T-helper 17 cell (primary cell): ENCODE measurements at places on chromosomes 16 and 17. TPM values are rescaled to one million over a fixed set of nuclear protein-coding genes. Genes with fewer than 3 reads are reported as not detected.

DNA sequence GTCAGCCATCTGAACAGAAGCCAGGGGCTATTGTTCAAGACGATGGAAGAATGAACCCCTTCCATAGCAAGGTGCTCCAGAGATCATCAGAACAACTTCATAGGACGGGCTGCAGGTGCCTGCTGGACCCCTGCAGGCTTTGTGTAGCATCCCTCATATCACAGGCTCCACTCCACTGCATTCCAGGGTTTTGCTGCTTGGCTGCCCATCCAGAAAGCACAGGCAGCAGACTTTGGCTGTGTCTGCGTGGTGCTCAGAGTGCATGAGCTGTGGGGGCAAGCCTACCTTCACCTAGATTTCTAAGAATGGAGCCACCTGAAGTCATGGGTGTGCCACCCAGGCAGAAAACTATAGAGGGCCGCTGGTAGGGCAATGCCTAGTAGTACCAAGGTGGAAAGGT is 93.9 kb upstream of the NLRP1 start:
- DNase-seq = no peak

GRCh38 chr17:77417575-77417974 is 276.8 kb downstream of the SEC14L1 start:
- no peak for DNase-seq

ZFPM1 gene
- 24.6 TPM for total RNA-seq

DNA sequence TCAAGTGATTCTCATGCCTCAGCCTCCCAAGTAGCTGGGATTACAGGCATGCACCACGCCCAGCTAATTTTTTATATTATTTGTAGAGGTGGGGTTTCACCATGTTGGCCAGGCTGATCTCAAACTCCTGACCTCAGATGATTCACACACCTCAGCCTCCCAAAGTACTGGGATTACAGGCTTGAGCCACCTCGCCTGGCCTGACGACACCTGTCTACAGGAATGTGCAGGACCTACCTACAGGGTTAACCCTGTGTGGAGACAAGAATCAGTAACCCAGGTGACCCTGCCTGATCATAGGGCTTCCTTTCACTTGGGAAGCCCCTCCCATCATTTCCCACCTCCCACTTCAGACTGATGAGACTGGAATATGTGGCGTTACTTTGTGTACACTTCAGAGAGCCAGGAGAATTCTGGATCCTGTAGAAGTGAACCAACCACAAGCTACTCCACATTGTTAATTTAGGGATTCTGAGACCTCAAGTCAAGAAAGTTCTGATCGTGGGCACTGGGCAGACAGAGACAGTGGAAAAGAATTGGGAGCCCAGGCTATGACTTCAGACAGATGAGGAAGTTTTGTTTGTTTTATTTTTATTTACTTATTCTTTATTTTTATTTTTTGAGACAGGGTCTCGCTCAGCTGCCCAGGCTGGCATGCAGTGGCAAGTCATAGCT is 5.7 kb upstream of the MILR1 start:
- DNase-seq = no peak

GFAP gene
- 0.18 TPM for total RNA-seq

GRCh38 chr16:83629426-83629825 is 178.4 kb upstream of the HSBP1 start:
- DNase-seq = no peak

DNA sequence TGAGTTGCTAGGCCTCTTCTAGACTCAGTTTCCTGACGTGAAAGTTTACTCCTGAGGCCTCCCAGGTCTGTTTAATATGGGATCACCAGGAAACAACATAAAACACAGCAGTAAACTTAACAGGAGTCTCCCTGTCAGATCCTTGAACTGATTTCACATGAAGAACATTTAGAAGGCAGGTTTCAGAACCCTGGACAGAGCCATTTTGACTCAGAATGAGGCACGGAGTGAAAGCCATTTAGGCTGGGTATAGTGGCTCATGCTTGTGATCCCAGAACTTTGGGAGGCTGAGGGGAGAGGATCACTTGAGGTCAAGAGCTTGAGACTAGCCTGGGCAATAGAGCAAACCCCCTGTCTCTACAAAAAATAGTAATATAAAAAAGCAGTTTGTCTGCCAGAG is 289.1 kb downstream of the CA10 start:
- no peak for DNase-seq

DNA sequence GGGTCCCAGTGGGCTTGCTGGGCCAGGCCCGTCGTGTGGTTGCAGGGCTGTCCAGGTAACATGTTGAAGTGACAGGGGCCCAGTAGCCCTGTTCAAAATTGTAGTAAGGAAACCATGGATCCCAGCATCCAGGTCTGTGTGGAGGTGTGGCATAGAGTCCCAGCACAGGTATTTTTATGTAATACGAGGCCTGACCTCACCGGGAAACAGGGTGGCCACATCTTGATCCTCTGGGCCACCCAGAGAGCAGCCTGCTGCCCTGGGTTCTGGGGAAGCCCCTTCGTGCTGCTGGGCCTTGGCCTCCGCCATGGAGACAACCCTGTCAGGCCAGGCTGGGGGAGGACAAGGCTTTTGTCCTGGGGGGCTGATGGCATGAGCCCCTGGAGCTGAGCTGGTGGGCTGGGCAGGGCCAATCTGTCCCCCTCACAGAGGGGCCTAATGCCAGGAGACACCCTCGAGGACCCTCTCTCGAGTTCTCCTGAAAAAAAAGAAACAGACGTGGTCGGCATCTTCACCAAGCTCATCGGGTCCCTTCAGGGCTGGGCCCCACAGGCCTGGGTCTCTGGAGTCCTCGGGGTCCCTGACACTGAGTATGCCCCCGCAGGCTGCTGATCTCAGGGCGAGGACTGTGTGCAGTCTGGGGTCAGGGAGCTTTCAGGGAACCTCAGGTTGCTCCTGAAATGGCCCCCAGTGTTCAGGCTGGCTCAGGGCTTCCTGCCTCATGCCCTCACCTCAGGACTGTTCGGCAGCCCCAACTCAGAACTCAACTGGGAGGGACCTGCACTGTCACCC is 47.8 kb downstream of the TNFRSF13B start:
- DNase-seq = no peak

- no peak for DNase-seq
Measured at GRCh38 chr16:31532896-31533295, 5.2 kb downstream of the AHSP start.

GRCh38 chr17:61720016-61720795 is 129.2 kb upstream of the NACA2 start:
- DNase-seq = no peak

DNA sequence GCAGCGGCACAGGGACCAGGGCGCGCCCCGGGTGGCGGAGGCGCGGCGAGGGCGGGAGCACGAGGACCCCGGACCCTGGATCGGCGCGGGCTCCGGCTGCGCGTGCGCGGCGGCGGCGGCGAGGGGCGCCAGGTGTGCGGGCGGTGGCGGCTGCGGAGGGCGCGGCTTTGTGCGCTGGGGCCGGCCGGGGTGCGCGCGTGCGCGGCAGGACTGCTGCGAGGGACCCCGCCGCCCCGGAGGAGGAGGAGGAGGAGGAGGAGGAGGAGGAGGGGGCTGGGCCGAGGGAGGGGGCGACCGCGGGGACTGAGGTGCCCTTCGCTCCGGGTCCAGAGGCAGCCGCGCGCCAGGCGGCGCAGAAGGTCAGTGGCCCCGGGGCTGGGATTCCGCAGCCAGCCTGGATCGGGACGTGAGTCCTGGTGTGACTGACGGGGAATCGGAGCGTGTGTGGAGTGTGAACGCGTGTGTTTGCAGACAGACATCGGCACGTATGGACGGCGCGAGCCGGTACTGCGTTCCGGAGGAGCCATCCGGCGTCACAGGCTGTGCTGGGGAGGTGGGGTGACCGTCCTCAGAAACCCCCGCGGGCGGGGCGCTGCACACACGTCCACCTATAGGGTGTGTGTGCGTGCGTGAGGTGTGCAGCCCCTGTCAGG is 19.5 kb upstream of the RAP1GAP2 start:
- no peak for DNase-seq

GINS2 gene
- 1.5 TPM for total RNA-seq

GRCh38 chr17:77592106-77592865 is 366.2 kb upstream of the TNRC6C start:
- no peak for DNase-seq

GRCh38 chr17:68102318-68102758 is 66.8 kb downstream of the KPNA2 start:
- DNase-seq = no peak

DNA sequence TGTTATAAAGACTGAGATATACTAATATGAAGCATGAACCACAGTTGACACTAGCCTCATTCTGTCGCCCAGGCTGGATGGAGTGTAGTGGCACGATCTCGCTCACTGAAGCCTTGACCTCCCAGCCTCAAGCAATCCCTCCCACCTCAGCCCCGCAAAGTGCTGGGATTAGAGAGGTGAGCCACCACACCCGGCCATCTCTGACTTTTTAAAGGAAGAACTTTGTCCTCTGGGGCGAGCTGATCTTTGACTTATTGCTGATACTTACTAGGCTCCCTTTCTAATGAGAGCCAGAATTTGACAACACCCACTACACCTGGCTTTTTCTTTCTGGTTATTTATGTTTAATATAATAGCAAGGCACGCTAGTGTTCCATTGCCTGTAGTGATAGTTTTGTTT is 57.2 kb downstream of the CLEC16A start:
- no peak for DNase-seq

DNA sequence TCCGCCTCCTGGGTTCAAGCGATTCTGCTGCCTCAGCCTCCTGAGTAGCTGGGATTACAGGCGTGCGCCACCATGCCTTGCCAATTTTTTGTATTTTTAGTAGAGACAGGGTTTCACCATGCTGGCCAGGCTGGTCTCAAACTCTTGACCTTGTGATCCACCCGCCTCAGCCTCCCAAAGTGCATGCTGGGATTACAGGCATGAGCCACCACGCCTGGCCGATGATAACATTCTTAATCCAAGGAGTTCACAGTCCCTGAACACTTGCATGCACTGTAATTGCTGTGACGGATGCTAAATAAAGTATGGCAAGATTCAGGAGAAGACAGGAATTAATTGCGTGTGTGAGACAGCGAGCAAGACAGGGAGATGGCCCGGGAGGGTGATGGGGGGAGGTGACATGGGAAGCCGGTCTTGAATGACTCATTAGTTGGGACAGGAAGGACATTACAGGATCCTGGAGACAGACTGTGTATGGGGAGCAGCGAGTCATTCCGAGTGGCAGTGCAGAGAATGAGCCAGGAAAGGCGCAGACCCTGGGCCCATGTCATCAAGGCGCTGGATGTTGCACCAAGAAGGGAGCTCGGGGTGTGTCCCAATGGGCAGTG is 6.7 kb downstream of the ABCA3 start:
- no peak for DNase-seq

- DNase-seq = no peak
Measured at GRCh38 chr17:6862825-6863224, 31.3 kb upstream of the TEKT1 start.

- no peak for DNase-seq
Measured at GRCh38 chr16:265711-266110, 10.0 kb downstream of the RGS11 start.

DNA sequence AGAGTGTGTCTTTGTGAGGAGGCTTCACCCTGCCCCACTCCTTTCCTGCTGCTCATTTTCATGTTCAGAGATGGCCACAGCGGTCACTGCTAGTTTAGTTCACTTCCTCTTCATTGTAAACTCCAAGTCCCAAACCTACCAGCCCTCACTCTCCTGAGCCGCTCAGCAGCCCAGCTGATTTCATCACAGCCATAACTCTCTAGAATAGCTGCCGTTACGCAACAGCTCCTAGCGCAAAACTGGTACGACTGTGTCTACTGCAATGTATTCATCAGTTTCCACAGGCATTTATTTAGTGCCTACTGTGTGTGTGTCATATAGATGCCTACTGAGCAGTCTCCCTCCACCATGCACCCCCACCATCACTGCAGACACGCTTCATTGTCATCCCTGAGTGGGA is 233.5 kb upstream of the RPL38 start:
- DNase-seq = no peak

- no peak for DNase-seq
Measured at GRCh38 chr16:58027916-58028455, 2.4 kb downstream of the MMP15 start.

DNA sequence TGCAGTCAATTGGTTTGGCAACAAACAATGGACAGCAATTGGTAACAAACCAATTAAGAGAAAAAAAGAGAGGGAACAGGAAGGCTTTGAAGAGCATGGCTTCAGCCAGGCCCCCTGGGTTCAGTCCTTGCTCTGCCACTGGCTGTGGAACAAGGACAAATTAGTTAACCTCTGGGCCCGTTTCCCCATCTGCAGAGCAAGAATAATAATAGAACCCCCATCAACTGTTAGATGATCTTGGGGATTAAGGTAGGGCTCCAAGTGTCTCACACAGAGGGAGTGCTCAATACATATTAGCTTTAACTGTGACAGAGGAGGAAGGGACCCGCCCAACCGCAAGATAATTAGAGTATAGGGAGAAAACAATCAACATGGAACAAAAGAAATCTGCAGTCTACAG is 55.2 kb downstream of the PECAM1 start:
- no peak for DNase-seq

KRTAP4-4 gene
- not detected for total RNA-seq

DNA sequence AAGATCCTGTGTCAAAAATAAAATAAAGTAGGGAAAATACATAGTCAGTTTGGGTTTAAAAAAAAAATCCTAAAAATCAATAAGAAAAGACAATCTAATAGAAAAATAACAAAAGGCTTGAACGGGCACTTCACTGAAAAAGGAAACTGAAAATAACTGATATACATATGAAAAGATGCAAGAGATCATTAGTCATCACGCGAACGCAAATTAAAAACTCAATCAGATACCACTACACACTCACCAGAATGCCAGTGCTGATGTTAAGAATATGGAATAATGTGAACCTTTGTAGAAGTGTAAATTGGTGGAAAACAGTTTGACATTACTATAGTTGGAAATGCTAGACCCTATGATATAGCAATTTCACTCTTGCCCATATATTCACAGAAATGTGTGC is 14.6 kb downstream of the GNGT2 start:
- DNase-seq = no peak

DNA sequence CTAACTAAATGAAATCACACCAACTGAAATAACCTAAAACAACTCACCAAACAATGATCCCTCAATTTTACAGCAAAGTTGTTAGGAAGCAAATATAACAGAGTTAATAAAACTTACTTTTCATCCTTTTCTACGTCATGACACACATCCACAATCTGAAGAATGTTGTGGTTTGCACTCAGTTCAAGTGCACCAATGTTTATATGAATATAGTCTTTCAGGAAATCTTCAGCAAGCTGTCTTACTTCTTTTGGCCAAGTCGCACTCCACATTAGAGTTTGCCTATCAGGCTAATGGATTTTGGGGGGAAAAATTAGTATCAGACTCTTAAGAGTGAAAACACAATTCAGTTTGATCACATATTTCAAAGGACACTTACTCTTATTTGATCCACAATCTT is 3.3 kb downstream of the DDX5 start:
- no peak for DNase-seq

C17orf78 gene
- not detected for total RNA-seq
